ENCODE measurements at places on chromosomes 13 and 19.

- DNase-seq = no peak
Observed at GRCh38 chr13:114145722-114146121, 13.3 kb upstream of the RASA3 start.

GRCh38 chr19:30074096-30074495 is 132.1 kb downstream of the URI1 start:
- DNase-seq = no peak

- no peak for DNase-seq
Observed at GRCh38 chr13:111508902-111509509, 188.6 kb downstream of the TEX29 start.

- no peak for DNase-seq
Observed at GRCh38 chr13:98083507-98083906, 59.4 kb upstream of the FARP1 start.

GRCh38 chr13:51639171-51639570 is 54.9 kb downstream of the WDFY2 start:
- no peak for DNase-seq

DNA sequence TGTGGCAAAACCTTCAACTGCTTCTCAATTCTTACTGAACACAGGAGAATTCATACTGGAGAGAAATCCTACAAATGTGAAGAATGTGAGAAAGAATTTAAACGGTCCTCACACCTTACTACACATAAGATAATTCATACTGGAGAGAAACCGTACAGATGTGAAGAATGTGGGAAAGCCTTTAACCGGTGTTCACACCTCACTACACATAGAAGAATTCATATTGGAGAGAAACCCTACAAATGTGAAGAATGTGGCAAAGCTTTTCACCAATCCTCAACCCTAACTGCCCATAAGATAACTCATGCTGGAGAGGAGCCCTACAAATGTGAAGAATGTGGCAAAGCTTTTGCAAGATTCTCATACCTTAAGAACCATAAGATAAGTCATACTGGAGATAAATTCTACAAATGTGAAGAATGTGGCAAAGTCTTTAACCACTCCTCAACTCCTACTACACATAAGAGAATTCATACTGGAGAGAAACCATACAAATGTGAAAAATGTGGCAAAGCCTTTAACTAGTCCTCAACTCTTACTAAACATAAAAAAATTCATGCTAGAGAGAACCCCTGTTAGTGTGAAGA is 111.7 kb downstream of the ZNF100 start:
- DNase-seq = no peak

- DNase-seq = no peak
Observed at GRCh38 chr13:36130552-36131221, 495 bp downstream of the DCLK1 start.

- no peak for DNase-seq
Observed at GRCh38 chr19:6224308-6224675, 55.5 kb downstream of the MLLT1 start.

- no peak for DNase-seq
Observed at GRCh38 chr19:43527860-43528622, 1.0 kb upstream of the ETHE1 start.

DNA sequence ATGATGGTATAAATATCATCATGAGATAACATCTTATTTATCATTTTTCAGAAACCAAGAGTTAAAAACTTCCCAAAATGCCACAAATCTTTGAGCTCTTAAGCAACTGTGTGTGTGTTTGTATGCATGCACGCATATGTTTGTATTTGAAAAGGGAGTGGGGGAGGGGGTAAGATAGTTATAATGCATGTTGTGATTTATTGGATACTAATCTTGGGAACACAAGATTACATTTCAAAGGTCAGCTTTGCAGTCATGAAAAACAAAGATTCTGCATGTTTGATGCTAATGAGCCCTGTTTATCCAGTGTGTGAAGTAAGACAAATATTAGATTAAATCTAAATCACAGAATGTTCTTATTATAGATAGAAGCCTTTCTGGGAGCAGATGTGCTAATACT is 355.9 kb downstream of the DCT start:
- DNase-seq = no peak

DNA sequence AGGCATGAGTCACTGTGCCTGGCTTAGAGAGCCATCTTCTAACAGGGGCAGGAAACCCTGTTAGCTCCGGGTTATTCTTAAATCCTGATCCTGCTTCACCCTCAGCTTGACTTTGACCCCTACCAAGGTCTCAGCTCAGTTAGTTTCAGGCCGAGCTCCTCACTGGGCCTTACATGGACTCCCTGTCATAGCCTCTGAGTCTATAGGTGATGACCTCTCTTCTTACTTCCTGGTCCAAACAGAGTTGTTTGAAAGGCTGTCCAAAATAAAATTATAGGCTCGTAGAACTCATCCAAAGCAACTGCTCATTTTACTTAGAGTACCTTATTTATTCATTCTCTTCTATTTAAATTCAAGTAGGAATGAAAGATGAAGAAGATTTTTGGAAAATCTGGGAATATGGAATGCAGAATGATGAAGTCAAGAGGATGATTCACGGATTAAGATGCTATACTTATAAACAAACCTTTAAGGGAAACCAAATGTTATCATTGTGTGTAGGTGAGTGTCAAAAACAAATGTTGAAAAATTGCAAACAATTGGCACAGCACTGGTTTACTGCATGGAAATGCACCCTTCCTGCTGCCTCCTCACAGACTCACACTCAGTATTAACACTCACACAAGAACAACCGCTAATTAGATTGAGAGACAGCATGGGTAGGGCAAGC is 174.1 kb downstream of the RGCC start:
- DNase-seq = no peak

Data from stimulated activated CD4-positive, alpha-beta T cell treated with anti-CD3 and anti-CD28 coated beads, TNF-alpha, amount 100 ng/mL, for 48 hours (primary cell).